HTR-8/SVneo (cell line): ENCODE measurements at places on chromosomes 5 and 9.

GRCh38 chr5:124645396-124645795 lies 101.0 kb downstream of the ZNF608 start:
- DNase-seq, result no peak

- no peak for DNase-seq
These were observed 22.8 kb downstream of the URM1 start for GRCh38 chr9:128393970-128394369.

DNA sequence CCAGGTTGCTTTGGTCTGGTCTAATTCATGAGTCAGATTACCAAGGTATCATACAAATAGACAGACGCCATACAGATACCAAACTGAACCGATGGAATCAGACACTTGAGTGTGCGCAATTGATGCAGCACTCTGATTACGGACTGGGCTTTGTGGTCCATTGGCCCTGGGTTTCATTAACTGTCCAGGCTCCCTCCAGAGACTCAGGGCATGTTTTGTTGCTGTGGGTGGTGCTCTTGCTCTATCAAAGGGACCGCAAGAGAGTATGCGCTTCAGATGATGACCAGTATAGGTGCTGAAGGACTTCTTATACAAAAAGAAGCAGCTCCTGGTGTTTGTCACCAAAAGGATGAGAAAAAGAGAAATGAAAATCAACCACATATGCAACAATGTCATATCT lies 36.9 kb upstream of the ANKRD55 start:
- no peak for DNase-seq

- no peak for DNase-seq
These were observed 63.4 kb upstream of the HMHB1 start for GRCh38 chr5:143748516-143748915.

- no peak for DNase-seq
These were observed 56.8 kb downstream of the FEM1C start for GRCh38 chr5:115487756-115488155.

DNA sequence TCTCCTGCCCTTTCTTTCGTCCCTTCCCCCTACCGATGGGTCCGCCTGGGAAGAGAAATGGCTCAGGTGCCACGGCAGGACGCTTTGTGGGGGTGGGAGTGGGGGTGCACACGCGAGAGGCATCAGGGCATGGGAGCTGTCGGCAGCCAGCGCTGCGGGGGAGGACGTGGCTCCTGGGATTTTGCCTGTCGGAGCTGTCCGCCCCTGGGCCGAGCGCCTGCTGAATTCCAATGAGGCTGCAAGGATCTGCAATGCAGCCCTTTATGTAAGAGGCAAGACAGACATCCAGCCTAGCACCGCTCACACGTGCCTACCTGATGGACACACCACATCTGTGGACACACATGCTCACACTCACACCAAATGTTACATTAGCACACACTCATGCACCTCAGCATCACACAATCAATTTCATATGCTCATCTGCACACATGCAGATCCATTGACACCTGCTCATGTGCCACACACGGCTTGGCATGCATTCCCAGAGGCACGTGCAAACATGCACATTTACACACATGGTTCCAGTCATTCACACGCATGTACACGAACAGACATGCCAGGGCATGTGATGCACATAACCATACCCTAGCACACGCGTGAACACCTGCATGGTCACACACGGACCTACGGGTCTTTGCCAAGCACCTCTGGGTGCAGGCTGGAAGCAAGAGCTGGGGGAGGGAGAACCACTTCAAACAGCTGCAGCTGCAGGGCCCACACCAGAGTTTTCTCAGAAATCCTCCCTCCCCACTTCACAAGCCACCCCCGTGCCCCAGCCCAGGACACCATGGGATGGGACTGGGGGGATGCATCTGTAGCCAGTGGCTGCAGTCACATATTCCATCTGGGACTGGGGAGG lies 1.4 kb downstream of the GRIN1 start:
- DNase-seq, result no peak

DNA sequence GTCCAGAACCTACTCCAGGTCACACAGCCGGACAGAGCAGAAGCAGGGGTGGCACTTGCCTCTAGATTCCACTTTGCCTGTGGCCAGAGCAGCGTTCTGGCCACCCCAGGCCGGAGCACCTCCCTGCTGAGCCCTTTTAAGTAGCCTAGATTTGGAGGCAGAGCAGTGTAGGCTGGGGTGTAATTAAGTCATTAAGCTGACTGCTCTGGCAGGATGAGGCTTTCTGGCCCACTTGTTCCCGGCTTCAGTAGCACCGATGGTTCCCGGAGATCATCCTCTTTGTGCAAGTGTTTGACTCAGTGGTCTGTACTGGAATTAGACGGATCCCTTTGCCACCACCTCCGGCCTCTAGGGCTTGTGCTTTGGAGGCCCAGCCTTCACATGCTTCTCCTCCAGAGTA lies 281.9 kb upstream of the ANKRD55 start:
- no peak for DNase-seq

DNA sequence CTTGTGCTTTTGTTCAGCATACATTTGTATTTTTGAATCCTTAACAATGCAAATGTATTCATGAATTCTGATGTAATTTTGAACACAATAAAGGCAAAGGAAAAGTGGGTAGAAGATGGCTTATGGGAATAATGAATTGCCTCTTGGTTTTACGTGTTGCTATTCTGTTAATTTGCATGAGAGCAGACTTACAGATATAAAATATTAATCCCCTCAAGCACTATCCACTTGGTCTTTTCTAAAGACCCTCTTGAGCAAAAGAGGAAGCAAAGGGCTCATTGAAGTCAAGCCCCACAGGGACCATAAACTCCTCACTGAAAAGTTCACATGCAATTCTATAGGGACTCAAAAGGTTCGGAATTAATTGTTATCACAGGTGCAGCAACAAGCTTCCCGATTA lies 51.9 kb downstream of the OSTF1 start:
- no peak for DNase-seq

- no peak for DNase-seq
These were observed 200.9 kb upstream of the PAPPA start for GRCh38 chr9:115952430-115953292.

- no peak for DNase-seq
These were observed 5.7 kb upstream of the STING1 start for GRCh38 chr5:139488260-139488659.

DNA sequence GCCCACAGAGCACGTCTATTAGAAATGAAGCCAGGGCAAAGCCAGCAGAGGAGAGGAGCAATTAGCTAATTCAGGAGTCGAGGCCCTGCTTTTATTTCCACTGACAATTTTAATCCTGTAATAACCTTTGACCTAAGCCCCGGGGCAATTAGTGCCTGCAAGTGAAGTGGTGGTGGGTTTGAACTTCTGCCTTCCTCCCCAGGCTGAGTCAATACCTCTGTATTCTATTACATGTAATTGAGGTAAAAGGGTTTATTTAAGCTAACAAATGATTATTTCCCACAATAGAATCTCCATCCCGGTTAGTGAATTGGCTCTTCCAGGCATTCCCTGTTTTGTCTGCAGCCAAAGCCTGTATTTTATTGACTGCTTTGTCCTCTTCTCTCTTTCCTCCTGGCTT lies 49.9 kb downstream of the FGF18 start:
- no peak for DNase-seq

- DNase-seq, result no peak
These were observed 154.2 kb downstream of the FGF18 start for GRCh38 chr5:171573451-171574225.

GRCh38 chr5:74272831-74273451 lies 367.6 kb downstream of the ENC1 start:
- peak; percentile 43 for DNase-seq

DNA sequence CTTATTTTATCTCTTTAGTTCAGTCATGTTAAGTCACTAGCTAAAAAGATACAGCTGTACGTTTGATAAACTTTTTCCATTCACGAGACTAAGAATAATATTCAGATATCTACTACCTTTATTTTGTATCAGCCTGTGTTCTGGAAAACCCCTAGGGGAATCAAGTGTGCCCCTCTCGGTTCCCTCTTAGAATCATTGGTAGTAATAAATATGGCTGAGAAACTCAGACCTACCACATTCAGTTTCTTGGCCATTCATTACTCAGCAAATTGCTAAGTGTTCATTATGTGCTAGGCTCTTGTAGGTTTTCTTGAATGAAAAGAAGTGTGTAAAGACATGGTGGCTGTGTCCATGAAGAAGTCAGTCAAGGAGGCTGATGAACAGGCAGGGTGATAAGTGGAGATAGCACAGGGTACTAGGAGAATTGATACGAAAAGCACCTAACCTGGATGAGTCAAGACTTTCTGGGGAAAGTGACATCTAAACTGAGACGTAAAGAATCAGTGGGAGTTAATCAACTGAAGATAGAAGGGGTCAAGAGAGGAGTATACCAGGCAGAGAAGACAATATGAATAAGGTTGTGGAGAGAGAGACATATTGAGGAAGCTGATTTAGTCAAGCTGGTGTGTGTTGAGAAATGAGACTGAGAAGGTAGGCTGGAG lies 86.2 kb downstream of the CSNK1G3 start:
- DNase-seq, result no peak

DNA sequence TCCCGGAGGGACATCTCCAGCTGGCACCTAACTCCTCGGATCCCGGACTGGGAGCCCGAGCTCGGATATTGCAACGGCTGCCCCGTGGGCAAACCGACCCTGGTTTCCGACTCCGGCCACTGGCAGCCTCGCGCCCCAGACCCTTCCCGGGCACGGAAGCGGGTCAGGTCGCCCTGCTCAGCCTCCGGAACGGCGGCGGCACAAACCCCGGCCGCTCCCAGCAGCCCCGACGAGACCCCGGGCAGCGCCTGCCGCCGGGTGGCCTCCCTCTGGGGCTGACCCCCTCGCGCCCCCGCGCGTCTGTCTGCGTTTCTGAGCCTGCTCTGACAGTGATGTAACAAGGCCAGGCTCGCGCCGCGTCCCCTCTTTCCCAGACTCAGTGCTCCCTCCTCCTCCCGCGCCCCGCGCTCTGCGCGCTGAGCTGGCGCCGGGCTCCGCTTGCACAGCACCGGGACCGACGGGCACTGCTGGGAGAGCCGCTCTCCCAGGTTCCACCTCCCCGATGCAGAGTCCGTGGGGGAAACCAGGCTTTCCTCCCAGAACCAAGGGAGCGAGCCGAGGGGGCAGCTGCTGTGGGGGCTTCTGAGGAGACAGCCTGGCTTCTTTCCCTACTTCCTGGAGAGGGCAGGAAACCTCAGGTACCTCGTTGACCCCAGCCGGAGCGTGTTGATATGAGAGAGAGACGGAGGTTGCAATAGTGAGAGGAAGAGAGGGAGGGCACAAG lies at the start of gene TMEM215:
Gene TMEM215 (plus strand): TSS at position 373 of the 724 bp plus-strand sequence. CDS start 644 bp downstream, outside the sequence.
- peak; percentile 4 for DNase-seq

DNA sequence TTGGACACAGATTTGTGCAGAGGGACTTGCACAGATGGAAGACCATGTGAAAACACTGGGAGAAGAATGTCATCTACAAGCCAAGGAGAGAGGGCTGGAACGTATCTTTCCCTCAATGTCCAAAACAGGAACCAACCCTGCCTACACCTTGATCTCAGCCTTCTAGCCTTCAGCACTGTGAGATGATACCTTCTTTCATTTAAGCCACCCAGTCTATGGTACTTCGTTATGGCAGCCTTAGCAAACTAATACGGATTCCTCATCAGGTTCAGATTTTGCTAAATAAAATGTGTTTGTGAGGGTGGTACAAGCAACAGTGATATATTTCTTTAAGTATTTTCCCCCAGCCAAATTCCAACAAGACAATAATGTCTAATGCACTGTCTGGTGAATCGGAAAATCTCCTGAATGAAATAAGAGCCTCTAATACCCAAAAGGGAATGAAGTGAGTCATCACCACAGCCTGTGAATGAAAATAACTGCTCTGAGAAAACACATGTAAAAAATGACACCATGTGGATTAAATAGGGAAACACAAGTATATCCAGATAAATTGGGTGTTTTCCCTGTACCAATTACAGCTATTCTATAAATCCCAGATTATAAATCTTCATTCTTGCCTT lies 182.8 kb upstream of the TARS1 start:
- DNase-seq, result peak; percentile 77

- DNase-seq, result no peak
These were observed 2.7 kb upstream of the PTAR1 start for GRCh38 chr9:69762527-69762926.

GRCh38 chr5:1901983-1902382 lies 19.3 kb upstream of the IRX4 start:
- no peak for DNase-seq

DNA sequence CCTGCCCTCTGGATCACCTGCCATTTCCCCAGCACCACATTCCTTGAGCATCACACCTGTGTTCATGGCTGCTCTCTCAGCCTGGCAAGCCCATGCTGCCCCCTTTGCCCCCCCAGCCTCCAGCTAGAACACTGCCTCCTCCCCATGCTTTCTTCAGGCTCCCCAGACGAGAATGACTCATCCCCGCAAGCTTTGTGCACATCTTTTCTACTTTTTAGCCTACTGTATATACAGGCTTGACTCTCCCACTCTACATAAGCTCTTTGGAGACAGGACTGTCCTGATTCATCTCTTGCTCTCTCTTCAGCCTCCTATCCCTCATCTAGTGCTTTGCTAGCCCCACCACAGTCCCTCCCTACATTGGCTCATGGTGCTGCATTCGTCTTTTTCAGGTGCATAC lies 19.9 kb upstream of the GLIPR2 start:
- no peak for DNase-seq

GRCh38 chr9:97348871-97349270 lies 41.4 kb downstream of the CCDC180 start:
- no peak for DNase-seq

GRCh38 chr9:135020481-135021392 lies 66.7 kb upstream of the OLFM1 start:
- no peak for DNase-seq

- no peak for DNase-seq
These were observed 205.0 kb downstream of the TRIO start for GRCh38 chr5:14348142-14348541.

DNA sequence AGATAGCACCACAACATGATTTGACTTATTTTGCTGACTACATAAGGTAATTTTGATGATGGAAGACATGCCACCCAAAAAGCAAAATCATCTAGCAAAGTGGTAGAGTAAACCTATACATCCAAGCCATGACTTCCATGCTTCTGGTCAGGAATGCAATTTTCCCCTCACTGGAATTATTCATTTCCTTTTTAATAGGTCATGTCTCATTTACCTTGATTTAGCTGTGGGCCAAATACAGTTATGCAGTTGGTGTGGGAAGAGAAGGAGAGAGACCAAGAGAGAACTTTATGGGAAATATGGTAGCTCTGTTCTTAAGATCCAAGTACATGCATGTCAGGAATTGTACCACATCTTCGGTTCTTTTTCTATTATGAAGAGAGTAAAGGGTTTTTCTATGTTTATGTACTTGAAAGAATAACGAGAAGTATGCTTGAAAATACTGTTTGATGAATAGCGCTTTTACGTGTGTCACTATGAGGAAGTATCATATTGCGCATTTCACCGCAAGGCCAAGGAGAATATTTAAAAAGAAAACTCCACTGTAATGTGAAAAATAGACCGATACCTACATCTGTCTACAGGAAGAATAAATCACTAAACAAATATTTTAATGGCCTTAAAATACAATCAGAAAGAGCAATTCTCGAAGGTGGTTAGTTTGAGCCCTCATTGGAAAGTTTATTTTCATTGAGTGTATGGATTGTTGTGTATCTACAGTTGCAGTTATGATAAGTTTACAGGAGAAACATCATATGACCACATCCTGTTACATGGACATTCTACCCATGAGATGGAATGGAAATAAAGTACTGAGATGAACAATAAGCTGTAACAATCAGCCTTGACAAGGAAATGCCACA lies 134.0 kb downstream of the FOXD1 start:
- no peak for DNase-seq

GRCh38 chr9:124855944-124856765 lies 2.9 kb downstream of the WDR38 start:
- DNase-seq, result no peak
